ENCODE measurements at places on chromosomes 1 and 21.

GRCh38 chr1:10638559-10639005 is 157.9 kb downstream of the CASZ1 start:
- DNase-seq, result no peak

GRCh38 chr1:11736746-11737639 is 1.1 kb downstream of the AGTRAP start:
- no peak for DNase-seq

GRCh38 chr1:25799935-25800702 is at the start of gene SELENON:
Gene SELENON (plus strand): TSS chr1:25800193. CDS start chr1:25800231, 38 bp downstream.
- no peak for DNase-seq

- no peak for DNase-seq
Measured at GRCh38 chr1:14599800-14600199, 1.3 kb downstream of the KAZN start.

GRCh38 chr1:112666946-112667345 is 7.5 kb upstream of the MOV10 start:
- DNase-seq, result no peak

DNA sequence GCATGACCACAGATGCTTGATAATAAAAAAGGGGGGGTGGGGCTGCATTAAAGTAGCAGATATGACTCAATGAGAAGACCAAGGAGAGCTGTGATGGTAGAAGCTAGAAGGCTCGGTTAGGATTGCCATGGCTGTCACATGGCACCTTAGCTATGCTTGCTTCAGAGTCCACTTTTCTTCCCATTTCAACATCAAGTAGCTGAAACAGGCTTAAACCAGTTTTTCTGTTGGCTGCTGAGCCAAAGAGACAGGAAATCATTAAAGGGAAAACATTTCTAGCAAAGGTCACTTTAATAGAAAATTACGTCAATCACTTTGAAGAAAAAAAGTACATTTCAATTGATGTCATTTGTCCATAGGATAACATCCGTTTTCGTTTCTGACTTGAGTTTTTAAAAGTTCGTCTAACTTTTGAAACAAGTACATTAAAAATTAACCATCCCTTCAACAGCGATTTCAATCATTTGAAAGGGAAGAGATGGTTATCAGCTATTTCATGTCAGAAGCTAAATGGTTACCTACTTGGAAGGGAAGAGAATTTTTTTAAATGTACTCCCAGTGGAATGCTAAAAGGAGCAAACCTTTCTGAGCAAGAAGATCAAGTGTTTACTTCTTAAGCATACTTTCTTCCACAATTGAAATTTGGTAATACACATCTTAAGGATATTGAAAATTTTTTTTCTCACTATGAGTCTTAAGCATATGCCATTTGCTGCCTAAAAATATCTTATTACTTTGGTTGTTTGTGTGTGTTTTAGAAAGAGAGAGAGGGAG is 488.1 kb upstream of the PRMT6 start:
- DNase-seq, result no peak

GRCh38 chr1:82162486-82163420 is 362.0 kb downstream of the ADGRL2 start:
- DNase-seq, result no peak

DNA sequence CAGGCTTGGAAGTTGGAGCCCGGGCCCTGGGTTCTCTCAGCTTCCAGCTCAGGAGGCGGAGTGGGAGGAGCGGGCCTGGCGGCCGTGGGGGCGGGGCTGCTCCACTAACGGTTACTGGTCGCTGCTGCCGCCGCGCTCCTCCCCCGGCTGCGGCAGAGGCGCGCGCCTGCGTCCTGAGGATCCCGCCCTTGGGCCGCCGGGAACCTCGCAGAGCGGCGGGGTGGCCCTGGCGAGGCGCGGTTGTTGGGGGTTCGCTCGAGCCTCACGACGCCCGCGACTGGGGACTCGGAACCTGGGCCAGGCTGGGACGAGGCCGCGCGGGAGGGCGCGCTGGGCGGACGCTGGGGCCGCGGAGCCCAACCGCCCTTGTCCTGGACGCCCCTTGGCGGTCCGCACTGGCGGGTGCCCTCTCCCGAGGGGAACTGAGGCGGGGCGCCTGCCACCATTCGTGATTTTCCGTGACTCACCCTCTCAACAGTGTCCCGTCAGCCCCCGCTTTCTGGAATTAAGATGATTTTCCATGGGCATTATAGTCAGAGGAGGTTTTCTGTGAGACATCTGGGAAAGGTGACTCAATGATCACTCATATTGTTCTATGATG is 34.1 kb downstream of the OR2G3 start:
- DNase-seq, result no peak

DNA sequence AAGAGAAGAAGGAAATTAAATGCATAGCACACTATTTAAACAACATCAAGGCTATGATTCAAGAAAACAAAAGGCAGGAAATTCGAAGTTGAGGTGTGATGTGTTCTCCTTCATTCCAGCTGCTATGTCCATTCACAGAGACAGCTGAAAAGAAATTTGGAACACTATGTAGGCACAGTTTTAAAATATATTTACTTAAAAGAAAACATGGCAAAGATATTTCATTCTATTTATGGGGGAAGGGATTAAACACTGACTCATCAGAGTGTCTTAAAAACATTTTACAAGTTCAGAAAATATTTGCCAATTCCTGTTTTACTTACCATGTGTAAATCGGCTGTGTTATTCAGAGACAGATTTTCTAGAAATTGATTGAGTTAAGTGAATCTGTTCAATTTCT is 39.4 kb upstream of the NGF start:
- DNase-seq, result no peak

- DNase-seq, result no peak
Measured at GRCh38 chr1:185961664-185962063, 227.5 kb downstream of the HMCN1 start.

DNA sequence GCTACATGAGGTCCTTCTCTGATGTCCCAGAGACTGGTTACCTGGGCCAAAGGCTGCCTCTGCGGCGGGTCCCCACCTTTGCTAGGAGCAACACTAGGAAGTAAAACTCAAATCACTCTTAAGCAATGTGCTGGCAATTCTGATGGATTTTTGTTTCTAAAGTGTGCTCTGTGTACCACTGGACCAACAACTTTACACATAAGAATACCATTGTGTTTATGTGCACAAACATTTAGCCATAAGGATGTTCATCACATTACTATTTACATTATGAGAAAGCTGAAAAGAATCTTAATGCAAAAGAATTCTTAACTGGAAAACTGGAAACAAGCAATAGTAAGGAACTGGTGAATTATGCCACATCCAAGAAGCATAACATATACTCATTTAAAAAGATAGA is 38.6 kb downstream of the SSBP3 start:
- no peak for DNase-seq

Measured in GM18507 (cell line).